Astrocyte of the spinal cord (primary cell): ENCODE measurements at places on chromosomes 4 and X.
A peak's percentile ranks its signal among the peaks of the same experiment; 100 is the strongest.

- no peak for DNase-seq
These were observed 11.7 kb upstream of the PRPS2 start for GRCh38 chrX:12779534-12779933.

- DNase-seq = no peak
These were observed 204.7 kb upstream of the GABRA2 start for GRCh38 chr4:46594661-46595060.

- no peak for DNase-seq
These were observed 5.6 kb downstream of the ZFP92 start for GRCh38 chrX:153416781-153417450.

- peak; percentile 44 for DNase-seq
These were observed 153.1 kb upstream of the PCDH18 start for GRCh38 chr4:137685357-137685756.

DNA sequence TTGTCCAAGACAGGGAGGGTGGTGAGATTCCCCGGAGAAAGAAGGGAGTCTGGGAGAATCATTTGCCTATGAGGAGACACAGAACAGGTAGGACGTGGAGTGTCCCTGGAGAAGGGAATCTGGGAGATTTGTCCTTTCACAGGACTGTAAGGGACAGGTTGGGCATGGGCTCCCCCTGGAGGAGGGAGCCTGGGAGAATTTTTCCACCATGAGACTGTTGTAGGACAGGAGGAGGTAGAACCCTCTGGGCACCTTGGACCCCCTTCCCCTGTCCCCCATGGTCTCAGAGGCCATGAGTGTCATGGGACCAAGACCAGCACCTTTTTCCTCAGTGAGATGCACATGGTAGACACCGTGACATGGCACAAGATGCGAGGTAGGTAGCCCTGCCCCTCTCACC is 2.8 kb downstream of the PORCN start:
- DNase-seq = no peak

GRCh38 chr4:66921433-66921832 is 623.9 kb downstream of the CENPC start:
- DNase-seq = no peak

- no peak for DNase-seq
These were observed 550.9 kb downstream of the GLUD2 start for GRCh38 chrX:121598356-121598755.
